ENCODE measurements at places on chromosomes 11 and 22.

- peak; percentile 89 for DNase-seq
Measured at GRCh38 chr11:10351765-10352641, 47.1 kb downstream of the ADM start.

DNA sequence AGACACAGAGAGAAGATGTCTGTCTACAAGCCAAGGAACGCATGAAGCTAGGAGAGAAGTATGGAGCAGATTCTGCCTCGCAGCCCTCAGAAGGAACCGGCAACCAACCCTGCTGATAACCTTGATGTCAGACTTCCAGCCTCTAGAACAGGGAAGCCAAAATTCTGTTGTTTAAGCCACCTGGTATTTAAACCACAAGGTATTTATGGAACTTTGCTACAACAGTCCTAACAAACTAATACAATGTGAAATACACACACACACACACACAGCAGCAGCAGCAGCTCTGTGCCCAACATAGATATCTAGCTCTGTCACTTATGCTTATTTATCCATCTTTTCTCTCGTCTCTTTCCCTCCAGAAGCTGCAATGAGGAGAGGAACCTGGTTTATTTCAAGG lies 400.0 kb downstream of the ETS1 start:
- DNase-seq: no peak

DNA sequence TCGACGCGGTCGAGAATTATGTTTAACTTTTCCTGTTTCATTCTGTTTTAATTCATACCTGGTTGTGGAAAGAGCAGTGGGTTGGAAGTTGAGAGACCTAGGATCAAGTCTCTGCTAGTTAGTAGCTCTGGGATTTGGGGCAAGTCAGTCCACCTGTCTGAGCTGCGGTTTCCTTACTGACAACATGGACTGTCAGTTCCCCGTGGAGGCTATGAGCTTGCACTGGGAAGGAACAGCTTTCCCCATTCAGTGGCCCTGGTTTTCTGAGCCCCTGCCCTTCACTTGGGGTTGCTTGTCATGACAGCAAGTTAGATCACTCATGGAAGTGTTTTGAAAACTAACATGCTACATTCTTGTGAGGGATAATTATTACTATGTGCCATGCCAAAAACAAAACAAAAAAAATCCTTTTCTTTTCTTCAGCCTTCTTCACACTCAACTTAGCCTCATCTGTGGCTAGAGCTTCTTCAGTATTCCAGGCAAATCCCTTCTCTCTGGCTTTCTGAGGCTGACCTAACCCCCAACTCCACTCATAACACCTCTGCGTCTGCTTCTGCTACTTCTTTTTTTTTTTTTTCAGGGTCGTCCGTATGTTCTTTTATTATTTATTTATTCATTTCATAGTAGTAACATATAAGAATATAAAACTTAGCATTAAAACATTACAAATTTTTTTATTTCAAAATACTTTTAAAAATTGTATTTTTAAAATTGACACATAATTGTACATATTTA lies 43.0 kb upstream of the ZBED5 start:
- DNase-seq: no peak

GRCh38 chr11:6418557-6419008 lies 311 bp downstream of the APBB1 start:
- DNase-seq: no peak

DNA sequence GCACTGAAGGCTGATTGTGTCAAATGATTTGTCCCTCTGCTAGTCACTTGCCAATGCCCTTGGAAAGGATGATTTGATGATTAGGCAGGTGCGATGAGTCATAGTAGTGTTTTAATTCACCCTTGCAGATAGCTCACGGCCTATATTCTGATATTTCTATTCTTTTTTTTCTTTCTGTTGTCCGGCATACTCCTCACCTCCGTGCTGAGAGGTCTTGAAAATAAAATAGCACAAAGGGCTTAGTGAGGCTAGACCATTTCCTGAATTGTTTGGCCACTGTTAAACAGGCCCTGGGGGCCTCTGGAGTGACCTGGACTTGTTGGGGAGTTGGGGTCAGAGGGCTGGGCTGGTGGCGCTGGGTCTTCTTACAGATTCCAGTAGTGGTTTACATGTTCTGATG lies 99.8 kb downstream of the ZBTB16 start:
- DNase-seq: peak; percentile 69

GRCh38 chr11:115961159-115962003 lies 457.2 kb upstream of the CADM1 start:
- no peak for DNase-seq

DNA sequence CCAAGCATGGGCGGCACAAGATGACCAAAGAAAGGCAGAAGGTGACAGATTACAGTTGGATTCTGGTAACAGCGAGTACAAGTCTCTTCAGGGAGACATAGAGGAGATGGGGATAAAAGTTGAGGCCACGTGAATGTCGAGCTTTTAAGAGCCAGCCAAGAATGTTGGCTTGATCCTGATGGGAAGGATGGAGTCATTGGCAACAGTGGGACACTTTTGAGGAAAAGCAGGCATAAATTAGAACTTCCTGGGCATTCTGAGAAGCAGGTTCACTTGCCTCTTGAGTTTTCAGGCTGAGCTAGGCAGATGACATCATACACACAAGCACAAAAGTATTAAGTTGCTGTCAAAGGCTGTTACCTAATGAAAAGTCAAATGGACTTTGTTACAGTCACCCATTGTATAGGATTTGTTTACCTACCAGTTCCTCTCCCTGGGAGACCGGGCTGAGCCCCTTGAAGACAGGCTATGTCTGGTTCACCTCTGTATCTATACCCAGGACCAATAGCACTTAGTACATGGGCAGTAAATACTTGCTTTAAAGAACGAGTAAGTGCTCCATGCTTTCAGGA lies 41.1 kb downstream of the TNRC6B start:
- DNase-seq: no peak

DNA sequence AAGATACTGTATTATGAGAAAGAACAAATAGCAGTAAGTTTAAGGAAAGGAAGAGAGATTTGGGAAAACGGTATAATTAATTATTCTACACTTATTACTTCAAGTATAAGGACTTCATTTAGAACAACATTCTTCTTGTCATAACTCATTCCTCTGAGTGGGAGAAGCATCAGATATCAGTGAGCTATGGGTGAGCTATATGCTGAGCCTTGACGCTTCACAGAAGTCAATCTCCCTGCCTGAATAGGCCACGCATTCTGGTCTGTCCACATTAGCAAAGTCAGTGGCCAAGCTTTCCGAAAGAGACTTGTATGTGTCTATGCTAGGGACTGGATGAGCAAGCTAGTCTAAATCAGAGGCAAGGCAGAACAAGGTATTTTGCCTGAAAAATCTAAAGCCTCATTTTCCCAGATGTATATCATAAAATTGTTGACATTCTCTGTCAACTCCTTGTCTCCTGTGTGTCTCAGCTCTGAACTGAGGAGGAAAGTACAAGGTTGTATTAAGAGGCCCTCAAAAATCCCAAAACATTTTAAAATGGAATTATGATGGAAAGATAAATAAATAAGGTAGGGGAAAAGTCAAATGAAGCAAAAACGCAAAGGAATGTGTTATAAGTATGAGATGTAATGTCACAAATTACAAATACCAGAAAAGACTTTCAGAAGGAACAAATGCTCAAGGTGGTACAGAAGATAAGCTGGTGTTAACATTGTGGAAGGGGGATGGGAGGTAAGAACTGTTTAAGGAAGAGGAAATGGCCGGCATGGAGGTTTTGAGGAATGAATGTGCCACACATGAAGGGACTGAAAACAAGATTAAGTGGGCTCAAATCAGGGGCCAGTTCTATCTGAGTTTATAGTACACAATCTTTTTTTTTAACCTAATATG lies 1.4 kb downstream of the OR52N2 start:
- DNase-seq: no peak

DNA sequence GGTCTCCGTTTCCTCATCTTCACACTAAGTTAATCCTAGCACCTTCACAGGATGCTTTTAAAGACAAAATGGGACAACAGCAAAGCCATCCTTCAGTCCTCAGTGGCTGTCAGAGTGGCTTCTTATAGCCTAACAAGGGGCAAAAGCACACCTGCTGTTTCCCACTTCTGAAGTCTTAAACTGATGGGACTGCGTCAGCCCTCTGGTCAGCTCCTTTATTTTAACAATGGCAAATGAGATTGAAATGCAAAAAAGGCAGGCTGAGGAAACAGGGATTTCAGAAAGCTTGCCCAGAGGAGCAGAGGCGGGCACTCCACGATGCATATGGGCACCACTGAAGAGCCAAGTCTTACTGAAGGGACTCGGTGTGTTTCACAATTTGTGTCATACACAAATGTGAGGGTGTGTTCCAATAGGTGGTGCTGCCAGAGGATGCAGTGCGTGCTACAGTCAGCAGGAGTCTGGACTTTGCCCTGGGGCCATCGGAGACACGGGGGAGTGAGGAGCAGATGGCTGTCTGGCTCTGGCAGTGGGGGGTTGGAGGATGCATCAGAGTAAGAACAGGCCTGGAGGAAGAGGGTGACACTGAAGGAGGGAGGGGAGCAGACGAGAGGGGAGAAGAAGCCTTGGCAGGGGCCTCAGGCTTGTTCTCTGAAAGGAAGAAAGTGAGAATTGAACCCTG lies 47.3 kb downstream of the TENM4 start:
- peak; percentile 24 for DNase-seq

DNA sequence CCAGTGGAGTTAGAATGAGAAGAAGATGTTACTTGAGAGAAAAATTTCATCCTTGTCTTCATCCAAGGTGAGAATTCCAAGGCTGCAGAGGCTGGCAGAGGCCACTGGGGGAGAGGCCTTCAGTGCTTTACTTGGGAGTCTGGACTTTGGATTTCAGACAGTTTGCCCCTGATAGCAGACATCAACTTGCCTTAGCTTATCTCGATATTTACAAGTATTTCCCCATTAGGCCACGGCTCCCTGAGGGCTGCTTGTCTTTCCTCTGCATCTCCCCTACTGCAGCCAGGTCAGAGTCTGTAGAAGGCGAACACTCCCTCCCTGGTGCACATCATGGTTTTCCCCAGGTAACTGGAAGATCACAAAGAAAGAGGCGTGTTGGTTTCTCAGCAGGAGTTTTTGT lies 29.9 kb upstream of the BSX start:
- no peak for DNase-seq

DNA sequence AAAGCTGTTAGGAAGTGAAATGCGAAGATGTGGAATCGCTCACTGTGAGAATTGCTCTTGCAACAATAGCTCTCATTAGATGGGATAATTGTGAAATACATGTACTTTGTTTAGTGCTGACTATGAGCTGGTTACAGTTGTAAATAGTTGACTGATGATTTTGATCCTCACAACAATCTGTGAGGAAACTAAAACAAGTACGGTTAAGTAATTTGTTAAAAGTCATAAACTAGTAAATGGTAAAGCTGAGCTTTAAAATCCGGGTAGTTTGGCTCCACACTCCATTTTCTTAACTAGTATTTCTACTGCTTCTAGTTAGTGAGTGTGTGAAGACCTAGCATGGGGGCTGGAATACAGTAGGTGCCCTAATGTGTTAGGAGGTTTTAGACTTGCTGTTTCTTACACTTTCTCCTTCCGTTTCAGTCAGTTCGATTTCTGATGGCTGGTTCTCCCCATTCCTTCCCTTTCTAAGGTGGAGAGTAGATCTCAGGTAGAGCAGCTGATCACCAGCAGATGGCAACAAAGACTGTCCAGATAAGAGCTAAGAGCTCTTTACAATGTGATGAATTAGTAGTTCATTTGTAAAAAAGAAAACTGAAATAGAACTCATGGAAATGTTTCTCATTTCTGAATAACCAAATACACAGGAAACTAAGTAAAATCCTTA lies 16.3 kb upstream of the CYP2R1 start:
- peak; percentile 60 for DNase-seq
